ENCODE measurements at places on chromosomes 4 and X.
A peak's percentile ranks its signal among the peaks of the same experiment; 100 is the strongest.

GRCh38 chr4:66972087-66972486, 573.2 kb downstream of the CENPC start:
- DNase-seq = no peak

- DNase-seq = peak; percentile 30
Observed at GRCh38 chrX:10142041-10142599, 14.7 kb upstream of the CLCN4 start.

DNA sequence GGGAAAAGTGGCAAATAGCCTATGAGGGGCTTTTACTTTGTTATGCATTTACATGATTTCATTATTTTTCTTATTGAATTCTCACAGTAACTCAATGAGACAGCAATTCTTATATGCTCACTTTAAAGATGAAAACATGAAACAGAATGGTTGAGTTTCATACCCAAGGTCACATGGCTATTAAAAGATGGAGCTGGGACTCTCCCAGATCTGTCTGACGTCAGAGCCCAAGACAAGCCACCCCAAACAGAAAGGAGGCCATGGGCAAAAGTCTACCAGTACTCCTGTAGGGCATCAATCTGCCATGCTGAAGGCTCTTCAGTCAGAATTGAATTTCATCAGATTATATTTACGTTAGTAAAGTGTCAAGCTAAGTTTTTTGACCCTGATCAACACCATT, 13.2 kb downstream of the HSD17B11 start:
- no peak for DNase-seq

DNA sequence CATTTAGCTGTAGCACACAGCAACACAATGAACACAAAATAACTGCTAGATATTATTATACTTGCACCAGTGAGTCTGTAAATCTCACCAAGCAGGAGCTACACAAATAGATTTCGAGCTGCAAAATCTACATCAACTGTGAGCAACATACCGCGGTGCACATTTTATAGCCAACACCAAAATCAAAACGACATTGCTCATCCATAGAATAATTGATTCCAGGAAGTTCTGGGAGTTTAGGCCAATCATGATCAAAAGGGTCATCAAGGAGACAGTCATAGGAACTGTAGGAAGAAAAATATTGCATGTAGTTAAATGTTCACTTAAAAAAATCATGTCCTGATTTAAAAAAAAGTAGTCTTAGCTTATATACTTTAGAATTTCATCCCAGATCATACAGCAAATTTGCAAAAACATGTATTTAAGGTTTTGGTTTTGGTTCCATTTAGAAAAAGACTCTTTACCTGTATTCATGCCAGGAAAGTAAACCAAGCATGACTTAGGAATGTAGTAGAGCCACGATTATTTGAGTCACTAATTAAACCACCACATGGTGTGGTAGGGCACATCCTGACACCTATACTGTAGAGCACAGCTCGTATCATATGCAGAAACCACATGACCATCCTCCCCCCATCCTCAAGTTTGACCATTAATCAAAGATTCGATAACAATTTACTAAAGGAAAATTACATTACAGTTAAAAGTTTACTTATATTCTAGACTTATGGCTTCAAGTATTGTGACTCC, 250.4 kb downstream of the ADAMTS3 start:
- no peak for DNase-seq

DNA sequence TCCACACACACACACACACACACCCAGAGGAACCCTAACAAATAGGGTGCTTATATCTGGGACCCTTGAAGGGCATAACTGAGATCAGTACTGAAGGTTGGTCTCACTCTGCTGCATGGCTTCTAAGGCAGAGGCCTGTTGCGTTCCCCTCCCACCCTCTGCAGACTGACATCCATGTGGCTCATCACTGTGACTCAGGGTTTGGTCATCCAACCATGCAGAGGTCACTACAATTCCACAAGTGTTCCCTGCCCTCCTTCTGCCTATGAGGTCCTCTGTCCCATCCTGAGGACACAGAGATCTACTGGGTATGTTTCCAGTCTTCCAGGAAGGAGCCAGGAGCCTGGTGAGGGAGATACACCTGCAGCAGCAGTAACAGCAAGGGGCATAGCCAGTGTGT, 55.8 kb downstream of the XAGE2 start:
- DNase-seq = no peak

GRCh38 chr4:79977131-79977840, 95.7 kb downstream of the ANTXR2 start:
- DNase-seq = no peak

DNA sequence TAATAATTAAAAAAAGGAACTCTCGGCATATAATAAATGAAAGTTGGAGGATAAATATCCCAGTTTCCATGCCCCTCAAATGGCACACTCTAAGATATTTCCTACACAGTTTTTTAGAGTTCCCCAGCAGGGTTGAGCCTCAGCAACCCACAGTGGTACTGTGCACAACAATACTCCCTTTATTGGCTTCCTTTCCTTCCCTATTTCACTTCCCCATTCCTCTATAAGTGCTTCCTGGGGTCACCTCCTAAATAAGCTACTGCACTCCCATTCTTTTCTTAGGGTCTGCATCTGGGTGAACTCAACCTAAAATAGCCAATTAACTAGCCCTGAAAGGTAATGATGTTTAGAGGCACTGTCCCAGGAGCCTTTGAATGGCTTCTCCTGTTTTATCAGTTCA, 76.4 kb upstream of the NHS start:
- peak; percentile 73 for DNase-seq

- no peak for DNase-seq
Observed at GRCh38 chr4:79272761-79273160, 53.1 kb downstream of the NAA11 start.

DNA sequence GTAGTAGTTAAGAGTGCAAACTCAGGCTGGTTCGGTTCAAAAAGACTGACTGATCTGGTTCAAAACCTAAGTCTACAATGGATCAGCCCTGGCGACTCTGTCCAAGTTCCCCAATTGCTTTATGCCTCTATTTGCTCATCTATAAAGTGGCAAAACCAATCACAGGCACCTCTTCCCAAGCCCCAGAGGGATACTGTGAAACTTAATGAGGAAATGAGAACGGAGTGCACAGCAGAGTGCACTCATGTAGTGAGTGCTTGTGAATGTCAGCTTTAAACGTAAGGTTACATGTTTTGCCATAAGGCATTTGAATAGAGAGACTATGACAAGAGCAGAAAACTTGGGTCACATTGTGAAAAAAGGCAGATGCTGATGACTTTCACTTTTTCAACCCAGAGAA, 199.7 kb upstream of the KLF3 start:
- no peak for DNase-seq

DNA sequence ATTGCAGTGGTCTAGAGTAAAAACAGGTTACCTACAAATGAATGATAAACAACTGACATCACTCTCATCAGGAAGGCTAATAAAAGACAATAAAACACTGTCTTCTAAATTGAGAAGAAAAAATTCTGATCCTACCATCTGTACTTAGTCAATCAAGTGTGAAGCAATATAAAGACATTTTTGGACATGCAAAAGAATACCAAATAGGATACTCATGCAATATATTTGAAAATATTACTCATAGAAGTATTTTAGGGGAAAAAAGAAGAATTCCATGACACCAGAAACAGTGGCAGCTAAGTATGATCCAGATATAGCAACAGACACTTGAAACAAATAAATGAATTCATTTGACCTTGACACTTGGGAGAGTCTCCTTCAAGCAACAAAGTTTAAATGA, 63.8 kb upstream of the FAM120C start:
- DNase-seq = no peak

DNA sequence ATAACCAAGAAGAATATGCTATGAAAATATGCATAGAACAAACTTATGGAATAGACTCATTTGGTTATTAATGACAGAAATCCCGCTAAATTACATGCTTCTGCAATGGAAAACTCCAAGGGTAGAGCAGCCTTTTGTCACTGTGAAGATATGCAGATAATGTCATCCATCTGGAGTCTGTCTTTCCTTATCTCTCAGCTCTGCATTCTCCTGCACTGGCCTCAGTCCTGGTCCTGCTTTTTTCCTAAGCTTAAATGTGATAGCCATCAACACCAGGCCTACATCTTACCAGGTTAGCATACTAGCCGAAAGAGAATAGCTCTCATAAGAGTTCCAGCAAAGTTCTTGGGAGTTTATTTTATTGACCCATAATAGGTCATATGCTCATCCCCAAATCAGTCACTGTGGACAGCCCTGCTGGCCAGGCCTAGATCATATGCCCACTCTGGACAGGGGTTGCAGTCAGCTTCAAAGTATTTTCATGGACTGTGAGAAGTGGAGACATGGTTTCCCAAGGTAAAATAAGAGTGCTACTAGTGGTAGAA, 86.5 kb upstream of the LEF1 start:
- no peak for DNase-seq

- peak; percentile 17 for DNase-seq
Observed at GRCh38 chr4:110508827-110509710, 33.1 kb downstream of the ENPEP start.

DNA sequence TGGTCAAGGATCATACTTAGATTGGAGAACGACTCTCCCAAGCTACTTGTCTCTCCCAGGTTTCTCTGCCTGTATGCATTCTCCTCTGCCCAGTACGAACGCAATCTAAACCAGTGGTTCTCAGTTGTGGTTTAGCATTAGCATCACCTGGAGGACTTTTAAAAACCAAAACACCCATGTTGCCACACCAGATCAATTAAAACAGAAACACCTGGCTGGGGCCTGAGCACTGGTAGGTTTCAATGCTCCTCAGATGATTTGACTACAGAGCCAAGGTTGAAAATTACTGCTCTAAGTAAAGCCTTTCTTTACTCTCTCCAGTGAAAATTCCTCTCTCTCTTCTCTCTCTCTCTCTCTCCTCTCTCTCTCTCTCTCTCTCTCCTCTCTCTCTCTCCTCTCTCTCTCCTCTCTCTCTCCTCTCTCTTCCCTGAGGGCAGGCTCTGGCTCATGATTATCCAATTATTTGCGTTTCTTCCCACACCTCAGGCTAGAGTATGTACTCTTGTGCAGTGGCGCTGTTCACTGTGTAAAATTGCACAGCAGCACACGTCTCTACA, 153.7 kb upstream of the FGF13 start:
- no peak for DNase-seq

DNA sequence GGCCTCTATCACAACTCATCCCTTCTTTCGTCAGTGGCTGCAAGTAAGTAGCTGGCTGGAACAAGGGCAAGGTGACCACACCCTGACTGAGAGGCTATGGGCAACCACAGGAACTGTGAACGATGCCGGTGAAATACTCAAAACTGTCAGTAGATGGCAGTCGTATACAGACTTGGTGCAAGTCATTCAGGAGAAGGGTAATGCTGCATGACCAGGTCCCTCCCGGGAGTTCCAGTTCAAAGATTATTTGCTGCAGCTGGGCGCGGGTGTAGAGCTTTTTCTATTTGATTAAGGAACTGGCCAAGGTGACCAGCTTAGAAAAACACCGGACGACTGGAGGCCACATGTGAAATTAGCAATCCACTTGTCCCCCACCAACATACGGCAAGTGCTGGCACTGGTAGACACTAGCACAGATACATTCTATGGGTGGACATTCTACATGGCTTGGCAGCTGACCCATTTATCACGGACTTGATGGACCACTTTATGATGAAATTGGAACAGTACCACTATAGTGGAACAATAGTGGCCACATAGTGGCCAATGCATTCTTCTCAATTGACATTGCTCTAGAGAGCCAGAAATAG, 726.6 kb downstream of the TRAM1L1 start:
- peak; percentile 68 for DNase-seq

DNA sequence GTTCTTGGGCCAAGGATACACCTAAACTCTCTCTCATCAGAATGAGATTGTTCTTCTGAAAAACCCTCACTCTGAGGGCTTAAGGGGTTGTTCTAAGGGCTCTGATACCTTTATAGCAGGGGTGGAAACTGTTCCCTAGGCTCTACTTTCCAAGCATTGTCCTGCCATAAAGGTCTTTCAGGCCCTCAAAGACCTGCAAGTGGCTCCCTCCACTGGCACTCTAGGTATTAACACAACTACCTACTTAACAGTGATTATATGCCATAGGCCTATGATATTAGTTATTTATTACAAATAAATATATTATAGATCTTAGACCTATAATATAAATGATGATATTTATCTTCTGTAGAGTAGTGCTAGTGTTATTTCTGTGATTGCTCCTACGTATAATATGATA, 473.7 kb upstream of the RPS6KA3 start:
- no peak for DNase-seq
